ENCODE measurements at places on chromosomes 2 and 18.
A peak's percentile ranks its signal among the peaks of the same experiment; 100 is the strongest.

DNA sequence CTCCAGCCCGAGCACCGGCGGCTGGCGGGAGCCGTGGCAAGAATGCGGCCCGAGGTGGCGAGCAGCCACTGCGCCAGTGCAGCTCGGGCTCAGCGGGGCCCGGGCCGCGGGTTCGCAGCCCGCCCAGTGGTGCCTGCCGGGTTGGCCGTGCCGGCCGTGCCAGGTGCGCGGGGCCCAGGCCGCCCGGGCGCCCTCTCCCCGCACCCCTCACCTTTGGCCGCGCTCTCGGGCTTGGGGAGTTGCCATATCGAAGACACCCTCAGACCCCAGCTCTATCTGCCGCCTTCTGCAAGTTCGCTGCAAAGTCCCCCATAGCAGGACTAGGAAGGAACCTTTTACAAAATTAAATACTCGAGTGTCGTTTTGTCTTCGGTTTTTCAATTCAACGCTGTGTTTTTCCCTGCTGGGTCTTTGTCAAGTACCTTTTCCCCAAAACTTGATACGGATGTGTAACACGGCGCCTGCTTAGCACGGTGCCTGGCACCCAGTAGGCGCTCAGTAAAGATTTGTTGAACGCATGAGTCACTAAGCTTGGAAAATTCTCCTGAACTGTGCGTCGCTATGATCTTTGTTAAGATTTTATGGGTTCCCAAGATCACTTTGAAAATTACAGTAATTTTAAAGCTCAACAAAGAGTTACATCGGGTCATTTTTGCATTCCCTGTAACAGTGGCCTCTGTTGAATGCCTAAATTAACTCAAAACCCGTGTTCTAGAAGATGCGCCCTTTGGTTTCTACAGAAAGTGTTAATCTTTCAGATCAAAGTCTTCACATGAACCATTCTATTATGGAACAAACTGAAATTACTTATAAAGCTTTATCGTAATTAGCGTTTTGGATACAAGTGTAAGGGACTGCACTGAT, 750 bp downstream of the STRADB start:
- DNase-seq = no peak

DNA sequence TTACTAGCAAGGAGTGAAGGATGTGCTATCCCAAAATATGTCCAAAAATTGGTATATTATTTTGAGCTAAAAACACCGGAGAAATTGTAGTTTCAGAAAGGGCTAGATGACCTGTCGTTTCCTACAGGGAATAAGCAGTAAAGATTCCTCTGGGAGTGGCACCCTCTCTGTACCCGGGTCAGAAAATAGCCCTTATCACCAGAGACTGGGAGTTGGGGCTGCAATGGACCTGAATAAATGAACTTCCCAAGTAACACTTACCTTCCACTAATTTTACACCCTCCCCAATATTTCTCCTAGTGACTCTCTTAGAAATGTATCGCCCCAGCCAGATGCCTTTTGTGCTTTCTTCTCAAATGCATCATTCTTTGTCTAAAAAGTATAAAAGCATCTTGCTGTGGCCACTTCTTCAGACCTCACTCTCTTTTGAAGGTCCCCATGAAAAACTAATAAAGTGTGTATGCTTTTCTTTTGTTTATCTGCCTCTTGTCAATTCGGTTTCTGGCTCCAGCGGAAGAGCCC, 734 bp upstream of the RMC1 start:
- DNase-seq = no peak

DNA sequence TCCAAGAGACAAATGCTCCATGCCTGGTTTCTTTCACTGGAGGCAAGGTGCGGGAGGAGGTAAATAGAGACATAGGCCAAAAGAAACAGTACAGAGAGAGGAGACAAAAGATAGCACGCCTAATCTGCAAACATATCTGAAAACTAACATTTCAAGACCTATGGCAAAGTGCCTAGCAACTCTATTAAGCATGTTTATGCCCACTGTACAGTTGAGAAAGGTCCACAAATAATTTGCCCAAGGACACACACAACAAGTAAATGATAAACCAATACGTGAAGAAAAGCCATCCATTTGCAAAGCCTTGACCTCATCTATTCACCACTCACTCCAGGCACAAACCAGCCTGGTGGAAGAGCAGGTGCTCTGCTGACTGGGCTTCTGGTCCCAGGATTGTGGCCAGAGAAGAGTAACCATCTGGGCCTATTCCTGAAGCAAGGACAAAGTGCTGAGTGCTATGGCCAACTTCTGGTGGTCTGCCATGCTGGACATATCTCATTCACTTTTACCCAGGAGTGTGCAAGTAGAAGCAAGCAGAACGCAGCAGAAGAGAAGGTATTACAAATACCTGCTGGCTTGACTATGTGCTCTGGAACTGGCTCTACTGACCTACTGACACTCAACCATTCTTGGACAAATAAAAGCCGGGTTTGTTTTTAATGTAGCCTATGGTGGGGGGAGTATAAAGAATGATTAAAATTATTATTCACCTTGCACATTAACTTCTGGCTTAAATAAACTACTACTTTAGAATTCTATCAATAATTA, 25.3 kb downstream of the TMEM131 start:
- no peak for DNase-seq

DNA sequence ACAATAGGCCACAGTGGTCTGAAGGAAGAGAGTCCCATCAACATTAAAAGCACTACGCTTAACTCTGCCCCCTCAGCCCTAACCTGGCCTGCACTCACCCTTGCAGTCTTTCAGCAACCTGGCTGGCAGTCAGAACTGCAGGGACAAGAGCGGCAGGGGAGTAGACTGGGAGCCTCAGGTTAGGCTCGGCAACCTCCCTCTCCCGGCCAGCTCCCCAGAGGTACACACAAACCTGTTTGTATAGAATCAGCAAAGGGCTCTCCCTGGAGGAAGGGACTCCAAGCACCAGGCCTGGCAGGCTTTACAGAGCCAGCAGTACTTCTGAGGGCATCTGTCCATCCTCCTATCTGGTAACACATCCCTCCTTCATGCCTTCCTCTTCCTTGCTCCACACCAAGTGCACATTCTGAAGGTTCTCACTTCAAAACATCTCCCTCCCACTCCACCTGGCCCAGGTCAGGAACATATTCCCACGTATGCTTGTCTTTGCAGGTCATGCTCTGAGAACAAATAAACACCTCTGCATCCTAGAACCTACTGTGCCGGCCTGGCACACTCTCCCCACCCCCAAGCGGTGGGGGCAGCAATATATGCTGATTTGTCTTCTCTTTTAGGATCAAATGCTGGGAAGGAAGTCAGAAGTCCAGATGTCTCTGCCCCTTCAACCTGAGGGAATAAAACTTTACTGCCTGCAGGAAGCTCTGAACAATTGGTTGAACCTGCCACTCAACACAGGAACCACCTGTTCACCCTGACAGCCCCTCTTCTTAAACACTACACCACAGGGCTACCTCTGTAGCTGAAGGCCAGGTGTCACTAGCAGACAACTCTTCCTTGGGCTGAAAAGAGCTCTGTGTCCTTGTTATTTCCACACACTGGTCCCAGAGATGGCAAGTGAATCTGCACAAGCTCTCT, 12.6 kb upstream of the SFXN5 start:
- DNase-seq = no peak

DNA sequence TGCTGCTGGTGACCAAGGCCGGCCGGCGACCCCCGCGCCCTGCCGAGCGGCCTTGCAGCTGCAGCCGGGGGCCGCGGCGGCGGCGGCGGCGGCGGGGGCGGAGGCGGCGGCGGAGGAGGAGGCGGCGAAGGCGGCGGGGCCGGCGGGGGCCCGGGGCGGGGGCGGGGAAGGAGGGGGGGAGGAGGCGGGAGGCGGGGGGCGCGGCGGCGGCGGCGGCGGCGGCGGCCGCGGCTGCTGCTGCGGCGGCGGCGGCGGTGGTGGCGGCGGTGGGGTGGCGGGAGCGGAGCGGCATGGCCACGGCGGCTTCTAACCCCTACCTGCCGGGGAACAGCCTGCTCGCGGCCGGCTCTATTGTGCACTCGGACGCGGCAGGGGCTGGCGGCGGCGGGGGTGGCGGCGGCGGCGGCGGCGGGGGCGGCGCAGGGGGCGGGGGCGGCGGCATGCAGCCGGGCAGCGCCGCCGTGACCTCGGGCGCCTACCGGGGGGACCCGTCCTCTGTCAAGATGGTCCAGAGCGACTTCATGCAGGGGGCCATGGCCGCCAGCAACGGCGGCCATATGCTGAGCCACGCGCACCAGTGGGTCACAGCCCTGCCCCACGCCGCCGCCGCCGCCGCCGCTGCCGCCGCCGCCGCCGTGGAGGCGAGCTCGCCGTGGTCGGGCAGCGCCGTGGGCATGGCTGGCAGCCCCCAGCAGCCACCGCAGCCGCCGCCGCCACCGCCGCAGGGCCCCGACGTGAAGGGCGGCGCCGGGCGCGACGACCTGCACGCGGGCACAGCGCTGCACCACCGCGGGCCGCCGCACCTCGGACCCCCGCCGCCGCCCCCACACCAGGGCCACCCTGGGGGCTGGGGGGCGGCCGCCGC, 1.5 kb downstream of the POU3F3 start:
- no peak for DNase-seq

DNA sequence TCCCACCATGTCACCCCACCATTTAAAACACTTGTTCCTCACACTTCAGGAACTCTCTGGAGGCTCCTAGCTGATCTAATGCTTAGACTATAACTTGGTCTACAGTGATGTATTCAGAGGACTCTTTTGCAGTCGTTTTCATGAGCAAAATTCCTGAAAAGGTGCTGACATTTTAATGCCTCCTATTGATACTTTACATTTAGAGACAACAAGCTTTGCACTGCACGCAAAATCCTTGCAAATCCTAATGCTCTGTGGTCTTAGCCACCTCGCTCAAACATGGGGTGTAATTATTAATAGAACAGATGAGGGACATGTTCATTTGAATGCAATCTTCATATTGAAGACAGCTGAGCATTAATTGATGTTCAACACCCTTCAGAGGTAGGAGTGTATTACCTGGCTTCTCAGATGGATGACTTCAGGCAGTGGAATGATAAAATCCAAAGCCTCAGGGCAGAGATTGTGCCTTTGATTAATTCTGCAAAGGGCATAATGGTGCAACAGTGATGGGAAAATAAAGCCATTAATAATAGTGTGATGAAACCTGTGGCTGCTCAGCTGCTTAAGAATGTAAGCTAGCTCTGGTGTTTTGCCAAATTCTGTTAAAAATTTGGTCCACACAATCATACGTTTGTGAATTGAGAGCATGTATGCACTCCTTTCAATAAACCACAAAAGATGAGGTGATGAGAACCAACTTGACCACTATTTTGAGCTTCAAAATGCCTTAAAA, 5.4 kb downstream of the CTAGE1 start:
- peak; percentile 78 for DNase-seq

GRCh38 chr2:171217330-171217729, 56.6 kb upstream of the TLK1 start:
- DNase-seq = no peak

DNA sequence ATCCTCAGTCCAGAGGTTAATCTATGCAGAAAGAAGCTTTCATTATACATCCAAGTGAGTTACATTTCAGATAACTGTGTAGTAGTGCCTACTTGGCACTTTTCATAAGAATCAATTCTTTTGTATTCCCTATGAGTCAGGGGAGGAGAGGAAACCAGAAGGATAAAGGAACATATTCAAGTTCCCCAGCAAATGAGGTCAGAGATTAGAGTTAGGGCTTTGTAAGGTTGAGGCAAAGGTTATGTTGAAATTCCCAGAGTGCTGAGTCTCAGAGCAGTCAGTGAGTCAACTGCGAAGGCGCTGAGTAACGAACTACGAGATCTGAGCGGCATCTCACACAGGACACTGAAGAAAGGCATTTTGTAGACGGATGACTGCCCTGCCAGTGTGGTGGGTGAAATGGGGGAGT, 25.1 kb upstream of the ME2 start:
- DNase-seq = peak; percentile 51

DNA sequence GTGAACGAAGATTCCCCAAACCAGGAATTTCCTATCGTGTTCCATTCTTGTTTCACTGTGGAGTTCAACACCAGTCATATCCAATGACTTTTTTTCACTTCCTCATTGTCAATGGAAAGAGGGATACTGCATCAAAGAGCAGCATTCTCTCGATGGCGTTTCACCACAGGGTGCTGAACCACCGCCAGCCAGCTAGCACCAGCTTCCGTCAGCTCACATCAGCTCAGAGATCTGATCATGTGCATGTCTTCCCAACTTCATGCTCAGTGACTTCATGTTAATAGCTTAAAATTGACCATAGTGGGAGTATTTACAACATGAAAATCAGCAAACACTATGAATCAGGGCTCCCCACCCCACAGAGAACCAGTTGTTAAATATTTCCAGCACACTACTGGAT, 359.9 kb downstream of the TNS1 start:
- DNase-seq = peak; percentile 13

GRCh38 chr2:17981936-17982335, 103.5 kb downstream of the KCNS3 start:
- DNase-seq = no peak

GRCh38 chr2:239809391-239809790, 215.8 kb downstream of the NDUFA10 start:
- DNase-seq = no peak

DNA sequence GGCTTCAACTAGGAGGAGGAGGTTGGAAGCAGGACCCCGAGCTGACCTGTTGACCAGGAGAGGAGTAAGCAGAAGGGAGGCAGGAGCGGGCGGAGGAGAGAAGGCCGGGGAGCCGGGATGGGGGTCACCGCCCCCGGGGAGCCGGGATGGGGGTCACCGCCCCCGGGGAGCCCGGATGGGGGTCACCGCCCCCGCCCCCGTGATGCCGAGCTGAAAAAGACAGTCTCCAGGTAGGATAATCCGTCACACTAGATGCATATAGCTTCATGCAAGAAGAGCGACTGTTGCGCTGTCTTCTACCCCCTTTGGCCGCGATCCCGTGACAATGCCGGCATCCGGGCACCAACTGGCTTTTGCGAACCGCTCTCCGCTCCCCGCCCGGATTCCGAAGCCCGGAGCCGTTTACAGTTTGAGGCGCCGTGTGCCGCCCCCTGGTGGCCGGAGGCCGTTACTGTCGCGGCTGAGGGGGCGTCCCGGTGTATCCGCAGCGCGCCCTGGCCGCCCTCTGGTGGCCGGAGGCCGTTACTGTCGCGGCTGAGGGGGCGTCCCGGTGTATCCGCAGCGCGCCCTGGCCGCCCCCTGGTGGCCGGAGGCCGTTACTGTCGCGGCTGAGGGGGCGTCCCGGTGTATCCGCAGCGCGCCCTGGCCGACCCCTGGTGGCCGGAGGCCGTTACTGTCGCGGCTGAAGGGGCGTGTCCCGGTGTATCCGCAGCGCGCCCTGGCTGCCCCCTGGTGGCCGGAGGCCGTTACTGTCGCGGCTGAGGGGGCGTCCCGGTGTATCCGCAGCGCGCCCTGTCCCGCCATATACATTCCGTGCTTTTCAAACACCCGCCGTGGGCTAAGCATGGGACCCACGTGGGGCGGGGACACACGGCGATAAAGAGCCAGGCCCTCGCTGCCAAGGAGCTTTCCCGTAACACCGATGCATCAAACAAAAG, 89.6 kb downstream of the ACTR3 start:
- no peak for DNase-seq

- DNase-seq = no peak
Observed at GRCh38 chr2:191209340-191209739, 35.9 kb upstream of the MYO1B start.

DNA sequence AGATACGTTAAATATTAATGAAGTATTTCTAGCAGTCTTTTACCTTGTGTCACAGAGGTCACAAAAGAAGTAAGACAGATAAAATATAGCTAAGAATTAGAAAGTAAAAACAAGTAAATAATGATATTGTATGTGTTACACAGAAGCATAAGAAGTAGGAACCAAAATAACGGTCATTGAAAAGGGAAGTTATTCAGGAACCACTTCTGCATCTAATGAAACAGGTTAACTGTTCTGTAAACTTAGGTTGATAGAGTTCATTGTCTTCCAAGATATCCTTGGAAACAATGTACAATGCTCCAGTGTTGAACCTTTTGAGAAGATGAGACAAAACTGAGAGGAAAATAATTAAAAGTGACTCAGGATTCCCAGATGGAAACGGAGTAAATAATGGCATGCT, 57.1 kb upstream of the CD302 start:
- DNase-seq = no peak
